ENCODE measurements at places on chromosomes 1 and 21.

DNA sequence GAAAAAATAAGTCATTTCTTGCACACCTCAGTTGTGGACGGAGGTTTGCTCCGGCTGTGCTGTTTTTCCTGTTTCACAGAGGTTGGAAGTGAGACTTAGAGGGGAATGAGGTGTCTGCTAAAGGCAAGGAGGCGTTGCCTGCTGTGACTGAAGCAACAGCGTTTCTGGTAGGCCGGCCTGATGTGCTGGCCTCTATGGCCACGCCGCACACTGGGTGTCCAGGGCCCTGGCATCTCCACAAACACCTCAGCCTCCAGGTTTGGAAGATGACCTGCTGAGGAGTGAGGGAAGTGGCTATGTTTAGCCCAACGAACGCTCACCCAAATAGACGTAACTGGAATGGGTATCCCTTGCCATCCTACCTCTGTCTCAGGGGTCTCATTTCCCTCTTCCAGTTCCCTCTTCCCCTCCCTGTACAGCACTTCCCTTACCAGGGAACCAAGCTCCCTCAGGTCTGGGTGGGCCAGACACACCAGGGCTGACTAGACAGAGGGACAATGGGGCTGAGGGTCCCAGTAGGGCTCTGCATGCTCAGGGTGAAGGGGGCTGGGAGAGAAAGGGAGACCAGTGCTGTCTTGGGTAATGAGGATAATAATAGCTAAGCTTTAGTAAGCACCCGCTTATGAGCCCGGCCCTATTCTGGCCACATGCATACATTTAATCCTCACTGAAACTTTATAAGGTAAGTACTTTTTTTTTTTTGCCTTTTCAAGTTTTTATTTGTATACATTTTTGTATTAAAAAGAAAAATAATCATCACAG, 11.9 kb downstream of the CACNA1S start:
- DNase-seq, result no peak

DNA sequence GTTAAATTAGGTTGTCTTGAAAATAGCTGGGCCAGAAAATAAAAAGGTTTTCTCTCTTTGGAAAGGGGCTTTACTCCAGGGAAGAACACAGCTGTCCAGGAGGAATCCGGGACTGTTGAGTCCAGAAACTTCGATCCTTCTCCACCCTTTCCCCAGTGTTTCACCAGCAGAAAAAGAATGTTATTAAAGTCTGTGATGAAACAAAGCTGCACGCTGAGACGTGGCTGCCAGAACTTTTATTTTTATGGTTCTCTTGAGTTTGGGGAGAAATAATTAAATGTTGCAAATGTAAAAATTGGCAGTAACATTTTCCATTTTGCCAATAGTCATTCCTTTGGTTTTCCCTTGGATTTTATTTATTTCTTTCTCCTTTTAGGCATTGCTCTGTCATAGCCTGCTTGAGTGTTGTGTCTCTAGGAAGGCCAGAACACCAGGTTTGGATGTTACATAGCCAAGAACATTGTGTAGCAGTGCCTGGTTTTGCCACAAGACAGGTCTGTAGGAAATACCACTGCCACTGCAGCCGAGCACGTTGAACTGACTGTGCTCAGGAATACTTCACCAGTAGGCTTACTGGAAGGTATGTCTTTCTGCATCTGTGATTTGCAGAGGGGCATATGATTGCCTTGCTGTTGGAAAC, 87.4 kb downstream of the ROR1 start:
- DNase-seq, result no peak

- no peak for DNase-seq
These were observed 4.6 kb downstream of the DMAP1 start for GRCh38 chr1:44217809-44218410.

DNA sequence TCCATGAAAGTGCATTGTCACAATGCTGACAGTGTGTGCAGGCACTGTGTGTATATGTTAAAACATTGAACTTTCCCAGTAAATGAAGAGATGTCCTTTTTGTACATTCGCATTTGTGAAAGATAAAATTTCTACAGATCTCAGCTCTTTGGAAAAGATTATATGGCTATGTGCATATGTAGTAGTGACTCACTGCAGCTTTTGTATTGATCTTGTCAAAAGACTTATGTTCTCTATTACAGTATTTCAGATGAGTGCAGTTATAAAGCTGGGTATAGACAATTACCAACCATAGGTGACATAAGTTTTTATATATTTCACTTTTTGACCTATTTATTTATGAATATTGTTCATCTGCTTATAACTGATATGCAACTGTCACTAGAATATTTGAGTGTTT, 212.6 kb downstream of the COL24A1 start:
- DNase-seq, result no peak

DNA sequence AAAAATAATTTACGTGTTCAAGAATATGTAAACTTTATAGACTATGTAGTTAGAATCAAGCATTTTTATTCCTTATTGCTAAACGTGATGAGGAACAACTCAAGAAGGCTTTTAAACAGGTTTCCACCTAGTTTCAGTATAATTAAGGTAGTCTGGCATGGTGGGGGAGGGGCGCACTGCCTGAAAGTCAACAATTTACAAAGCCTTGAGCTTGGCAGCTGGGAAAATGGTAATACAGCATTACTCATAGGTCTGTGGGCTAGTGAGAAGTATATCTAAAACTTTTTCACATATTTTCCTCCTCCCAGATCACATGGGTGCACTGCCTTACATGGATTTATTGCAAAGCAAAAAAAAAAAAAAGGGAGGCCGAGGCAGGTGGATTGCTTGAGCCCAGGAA, 75.2 kb downstream of the EVI5 start:
- no peak for DNase-seq

- no peak for DNase-seq
These were observed 995 bp upstream of the IPO13 start for GRCh38 chr1:43945674-43946235.

DNA sequence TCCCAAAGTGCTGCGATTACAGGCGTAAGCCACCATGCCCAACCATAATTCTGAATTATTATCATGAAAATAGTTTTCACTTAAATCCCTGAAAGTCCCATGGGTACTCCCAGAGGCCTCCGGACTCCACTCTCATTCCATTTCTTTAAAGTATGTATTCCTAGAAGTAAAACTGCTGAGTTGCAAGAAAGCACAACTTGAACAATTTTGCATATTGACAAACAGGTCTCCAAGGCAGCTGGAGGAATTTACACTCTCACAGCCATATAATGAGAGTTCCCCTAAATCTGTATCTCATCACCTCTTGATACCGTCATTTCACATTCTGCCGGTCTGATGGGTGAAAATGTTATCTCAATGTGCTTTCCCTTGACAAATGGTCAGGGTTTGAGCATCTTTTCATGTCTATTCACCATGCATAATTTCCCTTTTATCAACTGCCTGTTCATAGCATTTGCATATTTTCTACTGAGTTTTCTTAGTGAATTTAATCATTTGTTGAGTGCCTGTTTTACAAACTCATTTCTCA, 129.4 kb downstream of the SMYD3 start:
- DNase-seq, result no peak

- DNase-seq, result no peak
These were observed 446.6 kb downstream of the SIPA1L2 start for GRCh38 chr1:232183266-232183800.
